Fibroblast of skin of abdomen (primary cell): ENCODE measurements at places on chromosomes 16 and 17.
A peak's percentile ranks its signal among the peaks of the same experiment; 100 is the strongest.

DNA sequence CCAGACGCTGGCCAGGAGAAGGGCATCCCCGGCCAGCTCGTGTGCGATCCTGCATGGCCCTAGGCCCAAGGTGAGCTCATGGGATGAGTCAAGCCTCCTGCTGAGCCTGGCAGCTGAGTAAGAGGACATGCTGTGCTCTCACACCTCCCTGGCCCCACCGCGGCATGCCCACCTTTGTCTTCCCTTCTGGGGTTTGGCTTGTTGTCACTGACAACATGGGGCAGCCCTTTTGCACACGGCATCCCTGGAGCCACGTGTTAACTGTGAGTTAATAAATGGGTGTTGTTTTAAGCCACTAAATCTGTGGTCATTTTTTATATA, 8.9 kb upstream of the TNS4 start:
- peak; percentile 36 for DNase-seq

GRCh38 chr16:23071196-23072083, 77.8 kb downstream of the USP31 start:
- DNase-seq: peak; percentile 7

DNA sequence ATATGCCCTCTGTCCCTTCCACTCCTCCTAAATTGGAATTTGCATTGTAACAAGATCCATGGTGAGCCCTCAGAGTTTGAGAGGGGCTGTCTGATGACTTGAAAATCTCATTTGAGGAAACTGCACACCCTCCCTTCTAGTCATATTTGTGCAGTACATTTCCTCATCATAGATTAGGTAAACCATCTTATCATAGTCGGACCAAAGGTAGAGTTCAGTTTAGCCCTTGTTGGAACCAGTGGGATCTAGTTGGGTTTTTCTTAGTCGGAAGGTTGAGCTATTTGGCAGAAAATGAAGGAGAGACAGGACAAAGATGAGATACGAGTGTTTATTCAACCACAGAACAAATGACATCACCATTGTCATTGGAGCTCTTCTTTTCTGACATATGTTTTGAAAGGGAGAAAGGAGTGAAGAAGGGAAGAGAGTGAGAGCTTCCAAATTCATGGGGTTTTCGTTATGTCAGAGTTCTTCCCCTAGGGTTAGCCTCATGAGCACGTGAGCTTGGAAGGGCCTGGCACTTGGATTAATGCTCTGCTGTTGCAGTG, 15.8 kb upstream of the KRT20 start:
- DNase-seq: no peak

- no peak for DNase-seq
These were observed 12.7 kb downstream of the NATD1 start for GRCh38 chr17:21240369-21241055.
